Memory B cell (primary cell): ENCODE measurements at places on chromosomes 11 and 22.

- DNase-seq, result no peak
These were observed 805 bp upstream of the QSER1 start for GRCh38 chr11:32891657-32892354.

DNA sequence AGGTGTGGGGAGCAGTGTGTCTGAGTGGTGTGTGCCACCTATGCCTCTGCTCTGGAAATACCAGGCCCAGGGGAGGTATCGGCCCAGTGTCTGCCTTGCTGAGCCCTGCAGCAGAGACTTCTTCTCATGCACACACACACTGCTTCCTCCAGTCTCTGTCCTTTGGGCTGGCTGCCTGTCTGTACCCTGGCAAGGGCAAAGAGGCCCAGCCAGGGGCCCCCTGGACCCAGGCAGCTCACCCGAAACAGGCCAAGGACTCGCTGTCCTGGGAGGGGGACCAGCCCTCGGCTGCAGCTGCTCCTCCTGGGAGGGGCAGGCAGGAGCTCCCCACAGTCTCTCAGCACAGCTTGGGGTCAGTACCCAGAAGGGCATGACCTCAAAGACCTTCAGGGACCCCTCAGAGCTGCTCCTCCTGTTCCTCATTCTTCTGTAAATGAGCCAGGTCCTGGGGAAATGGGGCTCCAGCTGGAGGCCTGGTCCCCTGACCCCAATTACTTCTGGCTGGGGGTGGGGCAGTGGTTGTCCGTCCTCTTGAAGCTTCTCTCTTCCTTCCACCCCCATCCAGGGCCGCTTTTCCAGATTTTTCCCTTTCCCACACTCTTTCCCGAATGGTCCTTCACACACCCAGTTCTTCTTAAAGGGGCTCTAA, 24.5 kb upstream of the ALX4 start:
- DNase-seq, result no peak

DNA sequence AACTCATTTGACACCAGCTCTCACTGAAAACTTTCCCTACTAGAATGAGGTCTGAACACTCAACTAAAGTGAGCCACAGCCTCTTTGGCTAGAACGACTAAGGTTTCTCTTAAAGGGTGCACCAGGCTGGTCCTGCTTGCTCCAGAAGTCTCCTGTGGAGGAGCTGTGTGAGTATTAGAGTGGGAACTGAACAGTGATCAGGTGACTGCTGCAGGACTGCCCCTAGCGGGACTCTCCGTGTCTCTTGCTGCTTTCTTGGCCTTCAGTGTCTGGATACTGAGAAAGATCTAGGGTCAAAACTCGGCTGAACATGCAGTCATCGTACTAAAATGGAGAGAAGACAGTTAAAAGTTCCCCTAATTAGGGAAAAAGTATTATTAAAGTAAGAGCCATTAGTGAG, 34.6 kb downstream of the FAM118A start:
- no peak for DNase-seq

DNA sequence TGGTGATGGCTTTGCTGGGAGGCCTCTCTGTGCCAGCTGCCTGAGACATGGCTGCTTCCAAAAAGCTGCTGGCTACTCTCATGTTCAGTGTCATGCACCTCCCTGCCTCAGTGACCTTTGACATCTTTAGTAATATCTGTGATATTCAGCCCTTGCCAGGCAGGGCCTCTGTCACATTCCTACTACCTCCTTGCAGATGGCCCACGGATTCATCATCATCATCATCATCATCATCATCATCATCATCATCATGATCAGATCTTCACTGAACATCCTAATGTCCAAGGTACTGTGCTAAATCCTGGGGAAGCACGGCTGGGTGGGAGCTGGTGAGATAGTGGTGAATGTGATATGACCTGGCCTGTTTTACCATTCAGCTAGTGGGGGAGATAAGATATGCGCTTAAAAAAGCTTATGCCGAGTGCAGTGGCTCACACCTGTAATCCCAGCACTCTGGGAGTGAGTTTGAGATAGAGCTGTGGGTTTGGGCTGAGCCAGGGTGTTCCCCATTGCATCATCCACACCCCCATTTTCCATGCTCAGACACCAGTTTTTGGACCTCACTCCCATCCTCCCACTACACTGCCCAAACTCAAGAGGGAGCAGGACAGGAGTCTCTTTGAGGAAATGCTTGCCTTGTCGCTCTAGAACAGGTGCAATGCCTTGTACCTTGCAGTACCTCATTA, 17.1 kb upstream of the TMPRSS13 start:
- DNase-seq, result peak; percentile 7

GRCh38 chr22:42326801-42327200, 56.3 kb upstream of the TCF20 start:
- DNase-seq, result no peak
